Stimulated activated naive CD8-positive, alpha-beta T cell treated with anti-CD3 and anti-CD28 coated beads, Interleukin-15, Interleukin-2, amounts not matched to agents 100 U/mL and 50 U/mL, for 24 hours (primary cell): ENCODE measurements at places on chromosomes 13 and 19.

GRCh38 chr13:44365899-44366298 is 7.7 kb upstream of the SERP2 start:
- DNase-seq = no peak

DNA sequence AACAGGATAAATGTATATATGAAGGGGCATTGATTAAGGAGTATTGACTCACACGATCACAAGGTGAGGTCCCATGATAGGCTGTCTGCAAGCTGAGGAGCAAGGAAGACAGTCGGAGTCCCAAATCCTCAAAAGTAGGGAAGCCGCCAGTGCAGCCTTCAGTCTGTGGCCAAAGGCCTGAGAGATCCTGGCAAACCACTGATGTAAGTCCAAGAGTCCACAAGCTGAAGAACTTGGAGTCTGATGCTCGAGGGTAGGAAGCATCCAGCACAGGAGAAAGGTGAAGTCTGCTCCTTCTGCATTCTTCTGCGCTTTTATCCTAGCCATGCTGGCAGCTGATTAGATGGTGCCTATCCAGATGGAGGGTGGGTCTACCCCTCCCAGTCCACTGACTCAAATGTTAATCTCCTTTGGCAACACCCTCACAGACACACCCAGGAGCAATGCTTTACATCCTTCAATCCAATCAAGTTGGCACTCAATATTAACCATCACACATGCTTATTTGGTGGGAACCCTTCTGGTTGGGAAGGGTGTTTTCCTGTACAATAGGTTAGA is 55.1 kb downstream of the SLAIN1 start:
- no peak for DNase-seq

- no peak for DNase-seq
Measured at GRCh38 chr13:98507282-98507797, 69.6 kb downstream of the STK24 start.

- DNase-seq = no peak
Measured at GRCh38 chr13:30841154-30841553, 64.9 kb upstream of the MEDAG start.

DNA sequence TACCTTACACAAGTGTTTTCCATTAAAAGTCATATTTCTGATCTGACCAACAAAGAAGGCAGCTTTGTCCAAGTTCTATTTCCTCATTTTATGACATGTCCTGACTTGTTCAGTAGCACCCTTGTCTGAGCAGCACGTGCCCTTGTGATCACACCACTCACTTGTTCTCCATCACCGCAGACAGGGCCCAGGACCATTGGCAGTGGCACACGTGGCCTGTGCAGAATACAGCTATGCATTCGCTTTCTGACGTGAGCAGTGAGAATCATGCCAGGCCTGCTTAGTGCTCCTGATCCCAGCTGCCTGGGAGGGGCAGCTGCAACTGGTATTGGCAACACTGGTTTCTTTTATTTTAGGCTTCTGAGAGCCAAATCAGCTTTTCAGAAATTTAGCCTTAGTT is 134.2 kb downstream of the FRY start:
- no peak for DNase-seq

DNA sequence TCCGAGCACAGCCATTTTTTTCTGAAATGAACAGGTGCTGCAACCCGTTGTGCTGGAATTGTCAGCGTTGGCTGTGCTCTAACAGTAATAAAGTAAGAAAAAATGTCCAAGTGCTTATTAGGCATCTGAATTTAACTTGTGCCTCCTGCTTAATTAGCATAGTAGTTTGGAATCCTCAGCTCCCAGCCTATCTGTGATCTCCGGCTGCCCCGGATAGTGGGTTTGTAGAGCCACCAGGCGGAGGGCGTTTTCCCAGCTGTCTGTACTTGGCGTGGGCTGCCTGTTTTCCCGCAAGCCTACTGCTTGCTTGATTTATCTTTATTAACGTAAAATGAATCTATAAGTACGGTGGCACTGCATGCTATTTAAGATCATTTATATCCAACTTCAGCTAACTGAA is 137.9 kb downstream of the MTUS2 start:
- no peak for DNase-seq

GRCh38 chr13:27528908-27529307 is 78.5 kb upstream of the MTIF3 start:
- DNase-seq = no peak

- DNase-seq = no peak
Measured at GRCh38 chr13:56528040-56528790, 612.5 kb upstream of the PRR20A start.

GRCh38 chr13:30334663-30335386 is 27.5 kb upstream of the KATNAL1 start:
- DNase-seq = no peak

GRCh38 chr19:54949412-54949811 is 2.1 kb upstream of the NLRP7 start:
- no peak for DNase-seq

GRCh38 chr13:66577358-66577757 is 652.8 kb downstream of the PCDH9 start:
- no peak for DNase-seq

- DNase-seq = peak; percentile 43
Measured at GRCh38 chr13:112943309-112944125, 25.5 kb upstream of the MCF2L start.

GRCh38 chr19:30237140-30237539 is 135.0 kb upstream of the ZNF536 start:
- no peak for DNase-seq

DNA sequence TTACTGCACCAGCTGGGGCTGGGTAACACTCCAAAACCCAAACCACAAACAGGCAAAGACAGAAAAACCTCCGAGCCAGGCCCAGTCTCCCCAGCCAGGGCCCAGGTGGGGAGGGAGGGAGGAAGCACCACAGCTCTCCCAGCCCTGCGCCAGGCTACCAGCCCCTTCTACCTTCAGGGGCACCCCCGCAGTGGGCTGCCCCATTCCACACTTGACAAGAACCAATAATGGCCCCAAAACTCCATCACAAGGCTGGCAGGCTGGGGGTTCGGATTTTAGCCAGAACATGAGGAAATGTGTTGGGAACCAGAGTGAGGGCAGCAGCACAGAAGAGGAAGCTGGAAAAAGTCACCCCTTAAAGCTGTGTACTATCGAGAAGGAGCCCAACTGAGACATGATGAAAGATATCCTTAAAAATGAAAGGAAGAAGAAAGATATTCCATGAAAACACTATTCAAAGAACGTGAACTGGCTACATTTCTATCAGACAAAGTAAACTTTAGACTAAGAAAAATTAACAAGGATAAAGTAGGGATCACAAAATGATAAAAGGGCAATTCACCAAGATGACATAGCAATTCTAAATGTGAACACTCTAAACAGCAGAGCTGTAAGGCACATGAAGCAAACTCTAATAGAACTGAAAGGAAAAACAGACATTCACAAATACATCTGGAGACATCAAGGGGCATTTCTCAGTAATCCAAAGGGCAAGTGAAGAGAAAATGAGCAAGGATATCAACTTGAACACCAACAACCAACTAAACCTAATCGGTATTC is 12.9 kb downstream of the TUBGCP3 start:
- DNase-seq = no peak

- no peak for DNase-seq
Measured at GRCh38 chr13:113761136-113761535, 2.1 kb downstream of the TMEM255B start.

- DNase-seq = no peak
Measured at GRCh38 chr19:49718991-49719390, 28.1 kb downstream of the CPT1C start.

GRCh38 chr13:111076155-111077013 is 38.7 kb upstream of the ARHGEF7 start:
- no peak for DNase-seq

GRCh38 chr13:84553227-84553626 is 671.0 kb upstream of the SLITRK1 start:
- DNase-seq = no peak

- no peak for DNase-seq
Measured at GRCh38 chr13:19695829-19696228, 62.4 kb downstream of the MPHOSPH8 start.

DNA sequence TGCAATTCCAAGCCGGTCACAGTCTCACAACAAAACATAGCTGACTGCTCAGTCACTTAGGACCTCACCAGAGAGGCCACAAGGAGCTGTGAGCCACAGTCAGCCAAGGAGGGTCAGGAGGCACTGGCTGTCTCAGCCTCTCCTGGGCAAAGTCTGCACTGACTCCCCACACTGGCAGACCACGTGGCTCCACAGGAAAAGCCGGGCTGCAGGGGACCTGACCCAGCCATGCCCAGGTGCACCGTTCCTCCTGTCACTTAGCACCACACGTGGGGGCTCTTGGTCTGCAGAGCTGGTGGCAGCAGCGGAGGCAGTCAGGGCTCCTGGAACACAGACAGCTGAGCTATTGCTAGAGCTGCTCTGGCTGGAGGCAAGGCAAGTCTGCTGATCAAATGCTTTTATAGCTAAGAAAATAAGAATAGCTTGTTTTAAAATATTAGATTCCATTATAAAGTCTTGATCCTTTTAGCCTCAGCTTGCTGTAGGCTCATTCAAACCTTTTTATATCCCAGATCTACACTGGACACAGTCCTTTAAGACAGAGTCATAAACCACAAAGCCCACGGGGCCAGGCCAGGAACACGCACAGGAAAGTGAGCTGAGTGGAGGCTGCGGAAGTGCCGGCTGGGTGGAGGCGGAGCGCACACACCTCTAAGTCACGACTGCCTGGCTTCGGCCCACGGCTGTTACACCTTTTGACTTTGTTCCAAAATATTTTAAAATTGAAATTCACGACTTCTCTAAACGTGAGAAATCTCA is 744.1 kb downstream of the UQCRFS1 start:
- DNase-seq = peak; percentile 37

- DNase-seq = no peak
Measured at GRCh38 chr19:29843180-29844051, 31.6 kb downstream of the CCNE1 start.
